Activated T-cell treated with anti-CD3 and anti-CD28 coated beads for 24 hours (primary cell): ENCODE measurements at places on chromosomes 1 and 21.

GRCh38 chr1:23325393-23325792, 18.7 kb downstream of the HNRNPR start:
- no peak for DNase-seq

GRCh38 chr1:12508849-12509248, 109.2 kb downstream of the DHRS3 start:
- no peak for DNase-seq

DNA sequence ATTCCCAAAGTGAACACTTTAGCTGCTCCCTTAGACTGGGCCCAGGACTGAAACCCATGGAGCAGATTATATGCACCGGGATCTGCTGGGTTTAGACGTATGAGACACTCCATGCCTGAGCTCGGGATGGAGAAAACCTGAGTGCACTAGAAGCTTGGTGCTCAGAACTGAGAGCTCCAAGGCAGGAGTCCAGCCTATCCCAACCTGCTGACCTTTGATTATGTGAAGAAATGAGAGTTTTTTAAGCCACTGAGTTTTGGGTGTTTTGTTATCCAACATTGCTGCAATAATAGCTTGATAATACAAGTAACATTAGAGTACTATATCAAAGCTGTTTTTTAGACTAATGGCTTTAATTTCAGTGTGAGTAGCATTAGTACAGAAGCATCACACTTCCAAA, 131.5 kb upstream of the KCNK1 start:
- no peak for DNase-seq

GRCh38 chr1:114189398-114189797, 35.7 kb upstream of the SYT6 start:
- DNase-seq: no peak

- DNase-seq: no peak
Measured at GRCh38 chr1:166882893-166883292, 6.8 kb upstream of the TADA1 start.

DNA sequence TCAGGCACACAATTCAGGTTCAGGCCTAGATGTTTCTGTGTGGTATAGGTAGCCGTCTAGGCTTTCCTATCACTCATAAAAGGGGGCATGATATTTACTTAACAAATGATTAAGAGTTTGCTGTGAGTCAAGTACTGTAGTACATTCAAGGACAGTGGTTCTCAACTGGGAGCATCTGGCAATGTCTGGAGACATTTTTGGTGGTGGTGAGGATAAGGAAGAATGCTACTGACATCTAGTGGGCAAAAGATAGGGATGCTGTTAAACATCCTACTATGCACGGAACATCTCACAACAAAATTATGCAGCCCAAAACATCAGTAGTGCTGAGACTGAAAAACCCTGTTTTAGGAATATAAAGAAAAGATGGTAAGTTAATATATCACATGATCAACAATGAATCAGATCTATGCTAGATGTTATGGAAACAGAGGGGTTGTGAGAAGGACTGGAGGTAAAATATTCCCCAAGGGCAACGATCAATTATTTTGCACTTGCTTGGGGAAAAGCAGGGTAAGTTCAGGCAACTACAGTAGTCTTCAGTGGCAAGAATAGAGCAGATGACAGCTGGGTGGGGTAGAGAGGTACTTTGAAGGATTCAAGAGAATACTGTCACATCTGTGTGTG, 4.9 kb downstream of the DNTTIP2 start:
- DNase-seq: no peak

DNA sequence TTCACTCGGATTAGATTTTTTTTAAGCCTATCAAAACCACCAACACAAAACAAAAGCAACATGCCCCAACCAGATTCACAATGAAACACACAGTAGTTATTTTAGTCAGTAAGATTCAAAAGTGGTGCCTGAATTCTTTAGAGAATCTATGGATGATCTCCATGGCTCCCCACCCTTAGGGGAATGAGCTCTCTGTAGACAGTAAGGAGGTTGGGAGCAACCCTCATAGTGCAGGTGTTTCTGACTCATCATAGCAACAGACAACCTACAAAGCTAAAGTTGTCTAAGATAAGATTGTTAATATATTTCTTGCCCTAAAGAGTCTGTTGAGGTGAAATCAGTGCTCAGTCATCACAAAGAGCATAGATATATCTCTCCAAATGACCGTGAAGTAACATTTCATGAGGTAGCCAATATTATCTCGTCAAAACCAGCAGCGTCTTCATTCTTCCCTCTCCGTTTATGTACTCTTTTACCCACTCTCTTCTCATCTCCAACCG, 78.3 kb downstream of the ADAMTS1 start:
- no peak for DNase-seq
